ENCODE measurements at places on chromosomes 3 and 15.

DNA sequence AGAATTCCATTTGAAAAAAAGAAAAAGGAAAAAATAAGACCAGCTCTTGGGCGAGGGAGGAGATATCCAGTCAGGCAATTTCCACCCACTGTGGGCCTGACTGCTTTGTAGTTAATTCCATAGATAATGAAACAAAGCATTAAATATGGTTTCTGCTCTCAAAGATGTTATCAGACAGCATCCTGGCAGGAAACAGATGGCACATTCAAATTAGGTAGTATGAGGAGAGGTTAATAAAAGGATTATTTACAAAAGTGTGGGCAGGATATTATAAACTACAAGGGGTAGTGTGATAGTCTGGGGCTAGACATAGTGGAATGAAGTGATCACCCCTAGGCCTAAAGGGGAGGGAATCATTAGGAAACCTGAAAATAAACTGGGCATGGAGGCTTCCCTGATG, 193.2 kb downstream of the CLSTN2 start:
- no peak for DNase-seq

DNA sequence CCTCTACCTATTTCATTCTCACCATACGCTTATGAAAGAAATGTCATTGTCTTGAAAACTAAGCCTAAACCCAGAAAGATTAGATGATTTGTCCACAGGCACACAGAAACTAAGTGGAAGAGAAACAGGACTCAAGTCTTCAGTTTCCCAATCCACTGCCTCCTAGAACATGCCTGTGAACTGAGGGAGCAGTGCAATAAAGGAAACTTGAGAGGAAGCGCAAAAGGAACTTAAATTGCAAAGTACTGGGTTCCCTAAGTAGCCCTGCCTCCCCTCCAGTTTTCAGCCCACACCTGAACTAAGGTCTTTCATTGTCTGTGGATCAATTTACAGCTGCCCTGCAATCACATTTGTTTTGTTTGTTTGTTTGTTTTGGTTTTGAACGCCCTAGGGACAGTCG, 56.7 kb upstream of the TSEN2 start:
- DNase-seq = no peak

DNA sequence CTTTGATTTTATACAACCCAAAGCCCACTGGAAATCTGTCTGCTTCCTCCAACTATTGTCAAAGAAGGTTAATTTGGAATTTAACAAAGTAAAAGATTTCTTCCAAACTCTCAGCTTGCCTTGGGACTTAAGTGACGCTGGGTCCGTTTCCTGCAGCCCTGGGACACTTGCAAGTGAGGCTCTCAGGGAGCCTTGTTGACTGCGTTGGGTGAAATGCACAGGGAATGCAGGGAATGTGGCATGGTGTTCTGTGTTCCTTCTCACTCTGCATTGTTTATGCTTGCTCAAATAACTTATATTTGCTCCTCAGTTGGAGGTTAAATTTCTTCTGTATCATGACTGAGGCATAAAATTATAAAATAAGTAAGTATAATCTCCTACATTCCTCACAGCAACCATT, 60.9 kb upstream of the TJP1 start:
- DNase-seq = no peak

- DNase-seq = no peak
Observed at GRCh38 chr15:39052323-39052705, 487.7 kb upstream of the RASGRP1 start.

DNA sequence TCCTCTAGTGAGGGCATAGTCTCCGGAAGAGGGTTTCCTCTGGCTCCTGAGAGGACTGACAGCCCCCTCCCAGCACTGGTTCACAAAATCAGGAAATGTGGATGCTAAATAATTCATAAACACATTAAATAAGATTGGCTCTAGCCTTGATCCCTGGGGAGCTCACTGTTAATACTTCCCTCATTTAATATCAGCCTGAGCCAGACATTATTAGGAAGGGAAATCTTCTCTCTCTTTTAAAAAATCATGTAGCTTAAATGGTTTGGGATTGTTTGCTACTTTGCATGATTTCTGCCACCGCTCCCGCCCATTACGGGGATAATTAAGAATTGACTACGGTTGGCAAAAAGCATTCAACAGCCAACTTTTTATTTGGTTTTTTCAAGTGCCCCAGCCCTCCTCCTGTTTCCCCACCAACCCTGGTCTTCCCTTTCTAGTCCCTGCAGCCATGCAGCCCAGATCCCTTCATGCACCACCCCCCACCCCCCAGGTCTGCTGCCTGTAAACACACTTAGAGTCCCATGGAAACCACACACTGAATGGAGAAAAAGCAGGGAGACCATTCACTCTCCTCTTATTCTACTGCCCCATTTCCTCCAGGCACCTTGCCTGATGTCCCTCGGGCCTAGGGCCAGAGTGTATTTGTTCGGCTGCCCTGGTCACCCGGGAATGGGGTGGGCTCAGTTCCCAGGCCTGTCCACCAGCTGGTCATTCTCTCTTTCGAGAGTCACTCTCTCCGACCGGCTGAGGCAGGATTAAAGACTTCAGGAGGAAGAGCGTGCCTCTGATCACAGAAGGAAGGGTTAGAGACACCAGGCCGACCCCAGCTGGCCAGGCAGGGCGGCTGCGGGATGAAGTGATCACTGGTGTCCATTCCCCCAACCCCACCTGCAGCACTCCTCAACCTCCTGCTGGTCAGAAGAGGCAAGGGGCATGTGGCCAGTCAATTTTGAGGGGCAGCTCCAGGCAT, 45.1 kb downstream of the SEMA5B start:
- DNase-seq = no peak

All from GM03348 (cell line).